Activated effector memory CD4-positive, alpha-beta T cell treated with anti-CD3 and anti-CD28 coated beads, Interleukin-2, amount 50 U/mL, for 16 hours (primary cell): ENCODE measurements at places on chromosomes 3 and 15.

- no peak for DNase-seq
Measured at GRCh38 chr3:102745881-102746280, 311.1 kb downstream of the ZPLD1 start.

DNA sequence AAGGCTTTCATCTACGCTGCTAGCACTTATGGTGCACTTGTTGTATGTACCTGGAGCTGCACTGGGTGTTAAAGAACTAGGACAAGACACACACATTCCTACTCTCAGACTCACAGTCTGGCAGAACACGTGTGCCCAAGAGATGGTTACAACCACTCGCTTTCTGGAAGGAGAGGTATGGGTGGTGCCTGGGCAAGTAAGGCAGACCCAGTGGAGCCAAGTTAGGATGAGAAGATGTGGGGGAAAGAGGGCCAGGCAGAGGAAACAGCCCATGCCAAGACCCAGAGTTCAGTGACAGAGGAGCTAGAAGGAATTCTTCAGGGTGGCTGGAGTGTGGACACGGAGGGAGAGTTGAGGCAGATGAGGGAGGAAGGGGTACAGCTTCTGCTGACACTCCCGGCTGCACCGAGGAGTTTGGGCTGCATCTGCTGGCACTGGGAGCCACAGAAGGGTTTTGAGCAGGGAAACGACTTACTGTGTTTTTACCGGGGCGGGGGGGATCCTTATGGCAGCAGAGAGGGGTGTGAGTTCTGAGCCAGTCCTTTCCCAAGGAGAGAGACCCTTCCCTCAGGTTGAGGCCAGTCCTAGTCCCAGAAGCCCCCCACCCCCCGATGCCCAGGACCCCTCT lies 59.0 kb downstream of the GRIP2 start:
- no peak for DNase-seq

- no peak for DNase-seq
Measured at GRCh38 chr15:37698679-37699078, 235.8 kb upstream of the TMCO5A start.

DNA sequence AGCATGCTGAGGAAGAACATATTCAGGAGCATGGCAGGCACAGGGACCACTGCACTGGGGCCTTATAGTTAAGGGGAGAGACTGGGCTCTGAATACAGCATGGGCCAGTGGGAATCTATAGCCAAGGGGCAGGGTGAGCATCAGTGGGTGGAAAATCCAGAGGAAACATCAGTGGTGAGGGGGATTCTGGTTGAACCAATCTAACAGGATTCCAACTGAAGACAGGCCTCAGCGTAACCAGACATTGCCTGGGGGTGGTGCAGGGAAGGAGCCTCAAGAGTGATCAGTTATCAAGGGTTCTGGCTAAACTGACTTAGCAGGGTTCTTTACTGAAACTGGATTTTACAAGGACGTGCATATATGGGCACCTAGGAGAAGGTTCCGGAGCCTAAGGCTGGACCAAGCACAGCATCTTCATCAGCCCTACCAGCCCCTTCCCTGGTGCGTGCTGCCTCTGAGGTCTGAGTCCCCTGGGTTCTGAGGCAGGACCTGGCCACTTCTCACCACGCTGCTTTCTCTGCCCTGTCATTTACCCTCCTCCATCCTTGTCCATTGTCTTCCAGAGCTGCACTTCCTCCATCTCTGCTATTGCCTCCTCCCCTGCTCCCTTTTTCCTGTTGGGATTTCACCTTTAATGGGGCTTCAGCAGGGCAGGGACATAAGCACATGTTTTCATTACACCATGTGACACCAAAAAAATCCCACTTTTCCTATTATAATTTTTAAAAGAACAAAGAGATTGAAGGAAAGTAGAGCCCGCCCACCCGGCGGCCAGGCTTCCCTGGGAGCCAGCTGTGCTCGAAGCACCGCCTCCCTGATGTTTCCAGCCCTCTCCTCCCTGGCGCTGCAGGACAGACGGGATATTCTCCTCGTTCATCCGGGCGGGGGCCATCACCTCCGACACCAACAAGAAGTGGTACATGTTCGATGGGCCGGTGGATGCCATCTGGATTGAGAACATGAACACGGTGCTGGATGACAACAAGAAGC lies 52.1 kb downstream of the DNAH1 start:
- no peak for DNase-seq

DNA sequence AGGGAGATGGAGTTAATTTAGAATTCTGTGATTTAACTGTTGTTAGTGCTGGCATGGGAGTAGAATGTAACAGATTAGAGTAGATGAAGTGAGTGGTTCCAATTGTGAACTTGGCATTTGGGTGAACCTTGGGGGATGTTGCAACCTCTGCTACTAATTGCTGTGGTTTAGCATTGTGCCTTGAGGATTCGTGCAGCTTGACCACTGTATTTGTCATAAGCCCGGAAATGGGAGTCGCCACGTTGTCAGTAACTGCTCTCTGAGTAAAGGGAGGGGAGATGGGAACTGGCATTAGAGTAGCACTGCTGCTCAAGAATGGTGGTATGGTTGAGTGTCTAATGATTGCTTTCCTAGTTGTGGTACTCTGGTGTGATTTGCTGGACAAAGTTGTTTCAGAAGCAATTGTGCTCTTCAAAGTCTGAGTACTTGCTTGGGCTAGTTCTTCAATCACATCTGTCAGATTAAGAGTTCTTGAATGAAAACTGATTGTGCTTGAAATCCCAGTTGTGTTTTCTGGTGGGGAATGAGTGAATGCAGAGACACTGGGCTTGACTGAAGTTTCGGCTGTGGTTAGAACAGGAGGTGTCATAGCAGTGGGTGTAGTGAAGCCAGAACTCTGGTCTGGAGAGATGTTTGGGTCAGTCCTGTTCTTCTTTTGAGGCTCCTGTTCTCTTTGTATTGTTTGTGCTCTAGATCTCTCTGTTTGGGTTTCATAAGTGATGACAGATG lies 15.4 kb downstream of the IGSF10 start:
- DNase-seq = no peak

DNA sequence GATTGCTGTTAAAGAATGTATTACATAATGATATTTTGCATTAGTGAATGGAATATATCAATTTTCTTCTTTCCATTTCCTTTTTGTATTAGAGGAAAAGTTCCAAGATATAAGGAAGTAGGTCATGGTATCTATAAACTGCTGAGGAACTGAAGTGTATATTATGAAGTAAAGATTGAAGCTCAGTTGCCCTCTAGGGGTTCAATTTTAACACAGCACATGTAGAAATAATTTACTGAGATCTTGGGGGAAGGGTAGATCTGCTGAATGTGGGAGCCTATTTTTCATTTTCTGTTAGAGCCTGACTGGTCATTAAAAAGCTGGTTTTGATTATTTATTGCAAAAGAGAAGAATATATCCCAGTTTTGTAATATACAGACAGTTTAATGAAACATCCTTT lies 45.2 kb downstream of the CMC1 start:
- no peak for DNase-seq

GRCh38 chr3:56118968-56119367 lies 349.3 kb downstream of the ERC2 start:
- DNase-seq = no peak

DNA sequence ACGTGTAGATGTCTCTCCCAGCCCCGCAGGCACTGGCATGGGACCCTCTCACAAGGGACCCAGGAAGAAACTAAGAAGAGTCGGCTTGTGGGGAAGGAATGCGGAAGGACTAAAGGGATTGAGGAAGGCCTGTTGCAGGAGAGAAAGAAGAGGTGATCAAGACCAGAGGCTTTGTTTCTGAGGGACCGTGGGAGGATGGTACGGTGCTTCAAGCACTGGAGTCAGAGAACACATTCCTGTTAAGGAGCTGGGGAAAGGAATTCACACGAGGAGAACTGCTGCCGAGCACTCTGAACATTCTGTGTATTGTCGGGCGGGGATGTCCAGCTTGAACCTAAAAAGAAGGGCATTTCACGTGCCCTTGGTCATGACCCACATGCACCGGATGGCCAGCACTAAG lies 91.4 kb downstream of the TAMM41 start:
- no peak for DNase-seq

DNA sequence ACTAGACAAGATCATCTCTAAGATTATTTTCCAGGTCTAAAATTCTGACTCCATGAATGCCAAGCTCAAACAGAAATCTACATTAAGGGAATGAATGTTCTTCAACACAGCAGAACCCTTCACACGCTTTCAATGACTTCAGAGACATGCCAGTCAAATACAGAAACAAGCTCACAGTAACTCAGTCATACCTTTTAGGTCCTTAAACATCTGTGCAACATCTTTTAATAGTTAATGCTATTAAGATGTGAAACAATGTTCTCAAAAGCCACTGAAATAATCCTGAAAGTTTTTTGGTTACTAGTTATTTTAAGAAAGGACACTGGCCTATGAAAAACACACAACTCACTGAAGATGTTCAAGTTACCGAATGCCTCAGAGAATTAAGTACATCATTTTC lies 2.5 kb downstream of the DLG1 start:
- no peak for DNase-seq

DNA sequence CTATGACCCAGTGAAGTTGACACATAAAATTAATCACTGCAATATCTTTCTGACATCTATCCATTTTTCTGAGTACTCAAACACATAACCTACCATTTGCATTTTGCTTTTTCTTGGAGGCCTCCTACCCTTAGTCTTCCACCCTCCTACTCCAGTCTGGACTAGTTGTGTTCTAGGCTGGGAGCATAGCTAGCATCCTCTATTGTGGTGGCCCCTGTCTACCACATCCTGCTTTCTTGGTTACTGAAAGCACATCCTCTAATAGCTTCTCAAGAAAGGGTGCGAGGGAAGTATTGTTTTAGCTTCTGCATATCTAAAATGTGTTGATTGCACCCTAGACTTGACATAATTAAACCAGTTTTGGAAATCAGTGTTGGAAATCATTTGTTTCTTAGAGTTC lies 176.5 kb downstream of the THSD4 start:
- DNase-seq = no peak

DNA sequence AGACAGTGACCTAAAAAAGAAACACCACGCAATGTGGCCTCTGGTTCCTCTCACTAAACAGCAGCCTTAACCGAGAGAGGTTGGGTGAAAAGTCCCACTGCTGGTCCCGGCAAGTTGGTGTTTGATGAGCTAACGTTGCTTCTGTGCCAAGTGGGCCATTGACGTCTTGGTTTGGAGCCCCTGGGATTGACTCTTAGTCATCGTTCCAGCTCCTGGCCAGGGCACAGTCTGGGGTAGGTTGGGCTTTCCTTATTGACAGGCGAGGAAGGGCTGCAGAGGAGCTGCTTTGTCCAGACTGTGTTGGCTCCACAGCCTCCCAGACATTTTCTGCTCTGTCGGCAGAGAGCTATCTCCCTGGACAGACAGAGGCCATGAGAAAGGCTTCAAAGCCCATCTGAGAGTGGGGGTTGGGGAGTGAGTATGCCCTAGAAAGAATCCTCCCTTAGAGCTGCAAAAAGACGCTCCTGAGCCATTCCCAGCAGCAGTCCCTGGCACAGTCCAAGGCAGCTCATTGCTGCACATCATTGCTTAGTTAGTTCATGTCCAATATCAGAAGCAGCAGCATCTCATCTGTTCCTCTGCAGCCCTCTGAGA lies 28.6 kb upstream of the C3orf80 start:
- DNase-seq = no peak

- DNase-seq = no peak
Measured at GRCh38 chr15:67196672-67197363, 57.6 kb downstream of the AAGAB start.

DNA sequence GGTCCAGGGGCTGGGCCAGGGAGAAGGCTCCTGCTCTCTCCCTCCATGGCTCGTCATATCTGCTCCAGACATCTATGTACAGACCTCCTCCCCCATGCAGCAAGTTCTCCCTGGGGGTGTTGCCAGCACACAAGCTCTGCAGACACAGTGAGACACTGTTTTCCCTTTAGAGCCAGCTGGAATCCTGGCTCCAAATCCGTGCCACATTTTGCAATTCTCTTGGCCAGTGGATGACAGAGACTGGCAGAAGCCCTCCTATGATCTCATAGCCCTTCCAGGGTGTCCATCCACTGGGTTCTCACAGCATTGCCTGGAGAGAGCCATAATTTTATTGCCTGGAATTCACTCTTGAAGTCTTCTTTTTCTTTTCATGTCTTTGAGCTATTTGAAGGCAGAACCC lies 203.9 kb downstream of the TLE3 start:
- no peak for DNase-seq

DNA sequence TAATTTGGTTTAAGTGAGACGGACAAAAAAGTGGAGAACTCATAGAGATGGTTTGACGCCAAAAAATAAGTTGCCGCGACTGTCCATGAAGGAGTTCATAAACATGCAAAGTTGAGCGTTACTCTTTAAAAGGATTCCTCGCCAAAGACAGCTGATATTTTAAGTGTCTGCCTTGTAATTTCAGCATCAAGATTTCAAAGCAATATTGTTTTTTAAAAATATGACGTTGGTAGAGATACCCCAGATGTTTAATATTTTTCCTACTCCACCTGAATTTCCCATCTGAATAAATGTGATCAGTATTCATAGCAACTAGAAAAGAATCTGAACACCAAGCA lies 155.0 kb downstream of the TUSC7 start:
- DNase-seq = no peak

DNA sequence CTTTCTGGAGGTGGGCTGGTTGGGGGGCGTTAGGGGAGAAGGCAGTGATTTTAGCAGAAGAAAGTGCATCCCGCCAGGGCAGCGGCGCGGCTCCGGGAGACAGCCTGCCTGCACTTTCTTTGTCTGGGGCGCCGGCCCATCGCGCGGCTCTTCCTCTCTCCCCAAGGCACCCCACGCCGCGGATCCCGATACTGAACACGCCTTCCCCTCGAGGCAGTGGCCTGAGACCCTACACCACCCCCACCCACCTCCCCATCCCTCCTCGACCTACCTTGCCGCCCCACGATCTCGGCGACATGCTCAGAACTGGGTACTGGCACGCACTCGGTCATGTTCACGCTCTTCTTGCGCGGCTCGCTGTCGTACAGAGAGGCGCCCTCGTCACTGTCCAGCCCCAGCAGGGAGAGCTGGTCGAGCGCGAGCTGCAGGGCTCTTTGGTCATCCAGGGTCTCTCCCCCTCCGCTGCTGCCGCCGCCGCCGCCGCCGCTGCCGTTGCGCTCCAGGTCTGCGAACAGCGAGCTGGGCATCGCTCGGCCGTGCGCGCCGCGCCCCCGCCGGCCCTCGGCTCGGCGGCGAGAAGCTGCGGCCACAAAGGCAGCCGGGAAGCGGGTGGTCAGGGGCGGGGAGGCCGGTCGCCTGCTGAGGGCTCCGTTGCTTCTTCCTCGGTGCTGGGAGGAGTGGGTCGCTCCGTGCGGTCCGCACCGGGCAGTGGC lies 483 bp downstream of the MEX3B start:
- peak; percentile 69 for DNase-seq

GRCh38 chr3:85539232-85539631 lies 580.4 kb downstream of the CADM2 start:
- no peak for DNase-seq

- no peak for DNase-seq
Measured at GRCh38 chr15:45796433-45796832, 161.6 kb downstream of the SQOR start.

DNA sequence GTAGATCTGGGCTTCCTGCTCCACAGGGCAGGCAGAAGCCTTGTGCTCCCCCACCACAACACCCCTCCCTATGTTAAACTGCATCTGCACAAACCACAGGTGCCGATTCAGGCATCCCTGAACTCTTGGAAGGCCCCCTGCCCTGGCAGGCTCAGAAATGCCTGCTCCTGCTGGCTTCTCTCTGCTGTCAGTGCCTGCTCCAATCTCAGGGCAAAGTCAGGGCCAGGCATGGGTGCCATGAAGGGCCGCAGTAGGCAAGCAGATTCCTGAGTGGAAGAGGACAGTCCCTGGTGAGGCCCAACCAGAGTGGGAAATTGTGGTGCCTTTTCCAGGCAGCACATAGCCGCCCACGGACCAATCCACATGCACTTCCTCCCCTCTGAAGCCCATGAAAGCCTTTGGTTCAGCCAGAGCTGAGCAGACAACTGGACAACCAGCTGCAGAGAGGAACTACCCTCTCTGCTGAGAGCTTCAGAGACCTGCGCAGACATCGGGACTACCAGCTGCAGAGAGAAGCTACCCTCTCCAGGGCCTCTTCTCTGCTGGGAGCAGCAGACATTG lies 13.6 kb downstream of the PRR20G start:
- no peak for DNase-seq
